ENCODE measurements at places on chromosomes 7 and 10.

DNA sequence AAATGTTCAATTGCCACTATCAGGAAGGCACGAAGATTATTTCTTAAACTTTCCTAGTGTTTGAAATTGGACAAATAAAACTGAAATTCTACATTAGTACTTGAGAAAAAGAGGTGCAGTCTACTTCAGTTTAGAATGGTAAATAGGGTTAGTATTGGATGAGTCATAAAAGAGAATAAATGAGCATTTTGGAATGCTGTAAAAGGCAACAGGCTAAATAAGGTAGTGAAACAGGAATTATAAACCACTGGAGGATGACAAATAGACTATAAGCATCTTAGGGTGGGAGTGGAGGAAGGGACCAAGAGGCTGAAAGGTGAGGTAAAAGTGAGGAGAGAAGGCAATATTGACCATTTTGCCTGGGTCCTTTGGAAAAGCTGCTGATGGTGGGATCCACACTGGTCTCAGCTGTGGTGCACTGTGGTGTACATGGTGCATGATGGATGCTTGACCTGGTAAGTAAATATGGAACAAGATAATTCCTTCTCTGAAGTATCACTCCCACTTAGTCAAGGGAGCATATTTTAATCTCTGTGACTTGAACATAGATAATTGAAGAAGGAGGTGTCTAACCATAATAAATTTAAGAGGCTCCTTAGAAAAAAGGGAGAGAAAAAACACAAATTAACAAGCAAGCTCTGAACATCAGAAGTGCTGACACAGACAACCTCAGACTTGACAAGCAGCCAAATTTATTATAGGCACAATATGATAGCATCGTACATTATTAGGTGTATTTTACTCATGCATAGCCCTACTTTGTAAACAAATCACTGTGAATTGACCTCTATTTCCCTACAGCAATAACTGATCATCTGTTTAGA is 76.4 kb upstream of the SCIN start:
- DNase-seq: no peak

DNA sequence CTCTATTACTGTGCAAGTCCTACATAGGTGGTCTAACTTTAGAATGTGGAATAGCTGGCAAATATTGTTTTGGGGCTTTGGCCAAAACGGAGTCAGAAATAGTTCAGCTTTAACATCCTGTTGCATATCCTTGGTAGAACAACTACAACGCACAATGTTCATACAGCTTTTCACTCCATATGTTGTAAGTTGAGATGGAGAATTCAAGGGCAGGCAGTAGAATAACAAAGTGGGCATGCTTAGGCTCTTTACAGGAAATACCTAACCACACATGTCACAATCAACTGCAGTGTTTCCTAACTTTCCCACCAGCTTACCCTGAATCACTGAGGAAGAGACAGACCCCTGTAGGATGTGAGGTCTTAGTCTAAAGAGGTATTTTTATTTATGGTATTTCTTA is 122.3 kb downstream of the PPP1R3A start:
- DNase-seq: no peak

- DNase-seq: no peak
Measured at GRCh38 chr10:125547010-125547650, 135.8 kb downstream of the TEX36 start.

- DNase-seq: no peak
Measured at GRCh38 chr7:25557930-25558329, 329.6 kb upstream of the NPVF start.

- no peak for DNase-seq
Measured at GRCh38 chr7:124908259-124908658, 21.4 kb downstream of the POT1 start.

- peak; percentile 46 for DNase-seq
Measured at GRCh38 chr7:129368389-129368986, 65.7 kb upstream of the STRIP2 start.

GRCh38 chr10:86635402-86635801 is 18.9 kb upstream of the OPN4 start:
- DNase-seq: no peak

DNA sequence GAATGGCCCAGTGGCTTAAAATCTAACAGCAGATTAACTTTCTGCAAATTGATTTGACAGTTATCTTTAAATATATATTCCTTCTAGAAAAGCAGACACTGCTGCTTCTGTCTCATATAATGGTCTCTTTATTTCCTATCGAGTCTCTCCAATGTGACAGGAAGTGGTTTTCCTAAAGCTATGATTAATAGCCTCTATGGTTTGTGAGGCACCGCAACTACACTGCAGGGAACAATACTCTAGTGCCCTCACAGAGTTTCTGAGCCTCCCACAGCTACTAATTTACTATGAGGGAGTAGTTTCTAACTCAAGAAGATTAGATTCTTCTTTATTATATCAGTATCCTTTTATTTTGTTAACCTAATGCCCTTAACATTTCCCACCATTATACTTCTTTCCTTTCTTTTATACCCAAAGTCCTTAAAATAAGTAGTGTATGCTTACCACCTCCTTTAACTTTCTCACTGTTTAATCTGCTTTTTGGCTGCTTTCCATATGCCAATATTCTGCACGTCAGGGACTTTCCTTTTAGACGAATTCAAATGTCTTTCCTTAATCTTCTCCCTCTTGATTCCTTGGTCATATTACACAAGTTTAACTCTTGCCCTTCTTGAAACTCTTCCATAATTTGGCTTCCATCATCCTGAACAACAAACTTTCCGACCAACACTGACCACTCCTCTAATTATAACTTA is 23.8 kb upstream of the AHR start:
- DNase-seq: no peak

All from GM10248 (cell line).